ENCODE measurements at places on chromosomes 2 and 18.

- peak; percentile 96 for DNase-seq
These were observed 1027.9 kb upstream of the FAM98A start for GRCh38 chr2:34627003-34627402.

DNA sequence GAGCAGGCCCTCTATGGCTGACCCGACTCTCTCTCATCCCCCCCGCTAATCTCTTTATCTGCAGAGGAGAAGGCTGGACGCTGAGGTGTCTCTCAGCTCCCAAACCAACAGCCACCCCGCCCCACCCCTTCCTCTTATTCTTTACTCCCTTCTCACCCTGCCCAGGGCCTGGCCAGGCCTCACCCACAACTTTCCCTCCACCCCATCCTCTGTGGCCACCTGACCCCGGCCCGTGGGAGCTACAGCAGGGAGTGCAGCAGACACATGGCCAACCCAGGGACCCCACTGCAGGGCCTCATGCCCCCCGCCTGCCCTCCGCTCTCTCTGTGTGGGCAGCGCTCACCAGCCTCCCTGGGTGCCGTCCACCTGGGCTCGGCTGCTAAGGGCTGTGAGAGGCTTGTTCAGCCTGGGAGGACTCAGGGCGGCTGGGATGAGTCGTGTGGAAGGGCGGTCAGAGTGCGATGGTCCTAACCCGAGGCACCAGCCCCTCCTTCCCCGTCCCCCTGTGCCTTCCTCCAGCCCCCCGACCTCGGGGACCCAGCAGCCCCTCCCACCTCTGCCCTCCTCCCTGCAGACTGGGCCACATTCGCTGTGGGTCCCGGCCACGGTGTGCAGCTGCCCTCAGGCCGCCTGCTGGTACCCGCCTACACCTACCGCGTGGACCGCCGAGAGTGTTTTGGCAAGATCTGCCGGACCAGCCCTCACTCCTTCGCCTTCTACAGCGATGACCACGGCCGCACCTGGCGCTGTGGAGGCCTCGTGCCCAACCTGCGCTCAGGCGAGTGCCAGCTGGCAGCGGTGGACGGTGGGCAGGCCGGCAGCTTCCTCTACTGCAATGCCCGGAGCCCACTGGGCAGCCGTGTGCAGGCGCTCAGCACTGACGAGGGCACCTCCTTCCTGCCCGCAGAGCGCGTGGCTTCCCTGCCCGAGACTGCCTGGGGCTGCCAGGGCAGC lies 6.8 kb downstream of the NEU4 start:
- no peak for DNase-seq

- DNase-seq, result no peak
These were observed 231.1 kb upstream of the HS6ST1 start for GRCh38 chr2:128549646-128550260.

GRCh38 chr2:177029501-177029900 lies 183.1 kb upstream of the HNRNPA3 start:
- DNase-seq, result no peak

DNA sequence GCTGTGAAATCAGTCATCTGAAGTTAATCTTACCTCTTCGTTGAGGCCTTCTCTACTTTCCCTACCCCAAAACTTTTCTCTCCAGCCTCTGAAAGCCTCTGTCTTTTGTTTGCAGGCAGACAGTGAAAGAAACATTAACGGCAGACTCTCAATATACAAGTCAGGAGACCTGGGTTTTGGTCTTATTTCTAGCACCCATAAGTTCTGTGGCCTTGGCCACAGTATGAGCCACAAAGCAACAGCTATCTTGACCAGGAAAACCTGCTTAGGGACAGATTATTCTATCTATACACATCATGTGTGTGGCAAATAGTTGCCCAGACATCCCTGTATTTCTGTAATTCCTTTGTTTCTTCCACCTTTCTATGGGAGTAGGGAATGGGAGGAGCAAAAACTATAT lies 318.3 kb downstream of the AGPS start:
- no peak for DNase-seq

GRCh38 chr2:88129313-88129959 lies 1.6 kb upstream of the FABP1 start:
- no peak for DNase-seq

DNA sequence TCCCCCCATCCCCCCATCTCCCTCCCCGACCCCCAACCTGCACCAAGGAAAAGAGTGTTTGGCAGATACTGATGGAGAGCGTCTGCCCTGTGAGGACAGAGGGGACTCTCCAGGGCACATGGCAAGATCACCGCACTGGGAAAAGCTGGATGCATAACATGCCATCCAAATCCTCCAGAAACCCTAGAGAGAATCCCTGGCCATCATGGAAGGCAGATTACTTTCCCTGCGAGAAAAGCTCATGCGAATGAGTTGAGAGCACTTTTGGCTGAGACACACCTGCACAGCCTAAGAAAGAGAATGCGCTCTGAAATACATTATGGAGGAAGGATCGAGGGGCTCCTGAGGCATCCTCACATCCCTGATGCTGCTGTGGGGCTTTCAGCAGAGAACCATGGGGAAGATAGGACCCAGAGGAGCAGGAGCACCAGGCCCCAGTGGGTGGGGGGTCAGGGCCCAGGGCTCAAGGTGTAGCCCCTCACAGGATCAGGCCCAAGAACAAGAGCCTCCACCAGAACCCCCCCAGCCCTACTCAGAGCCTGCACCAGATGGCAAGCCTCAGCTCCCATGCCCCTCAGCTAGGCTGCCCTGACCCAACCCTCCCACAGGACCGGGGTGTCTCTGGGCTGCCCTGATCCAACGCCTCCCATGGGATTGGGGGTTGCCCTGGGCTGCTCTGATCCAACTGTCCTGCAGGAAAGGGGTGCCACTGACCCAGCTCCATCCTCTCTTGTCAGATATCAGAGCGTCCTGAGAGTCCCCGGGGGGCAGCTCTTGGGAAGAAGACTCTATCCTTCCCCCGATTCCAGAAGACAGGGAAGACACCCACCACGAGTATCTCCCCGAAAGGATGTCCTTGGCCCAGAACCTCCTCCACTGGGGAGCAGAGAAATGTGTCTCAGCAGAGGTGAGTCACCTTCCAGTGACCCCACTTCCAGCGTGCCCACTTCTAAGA lies 153.4 kb downstream of the NDUFA10 start:
- no peak for DNase-seq

DNA sequence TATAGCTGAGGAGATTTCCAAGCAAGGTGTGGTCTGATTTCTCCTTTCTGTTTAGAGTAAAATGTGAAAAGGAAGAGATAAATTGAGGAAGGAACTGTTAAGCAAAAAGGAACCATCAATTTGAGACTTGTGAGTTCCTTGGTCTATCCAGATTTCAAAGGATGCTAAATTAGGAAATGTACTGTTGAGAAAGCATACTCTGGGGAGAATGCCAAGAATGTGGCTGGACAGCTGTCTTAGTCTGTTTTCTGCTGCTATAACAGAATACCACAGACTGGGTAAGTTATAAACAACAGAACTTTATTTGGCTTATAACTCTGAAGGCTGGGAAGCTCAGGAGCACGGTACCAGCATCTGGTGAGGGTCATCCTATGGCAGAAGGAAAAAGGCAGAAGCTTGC lies 1097.2 kb downstream of the TDRD15 start:
- no peak for DNase-seq

- DNase-seq, result no peak
These were observed 434.4 kb downstream of the TNS1 start for GRCh38 chr2:217568289-217568971.

GRCh38 chr2:133734716-133735495 lies 166.6 kb upstream of the NCKAP5 start:
- no peak for DNase-seq

GRCh38 chr2:221787561-221787960 lies 215.5 kb upstream of the EPHA4 start:
- no peak for DNase-seq

DNA sequence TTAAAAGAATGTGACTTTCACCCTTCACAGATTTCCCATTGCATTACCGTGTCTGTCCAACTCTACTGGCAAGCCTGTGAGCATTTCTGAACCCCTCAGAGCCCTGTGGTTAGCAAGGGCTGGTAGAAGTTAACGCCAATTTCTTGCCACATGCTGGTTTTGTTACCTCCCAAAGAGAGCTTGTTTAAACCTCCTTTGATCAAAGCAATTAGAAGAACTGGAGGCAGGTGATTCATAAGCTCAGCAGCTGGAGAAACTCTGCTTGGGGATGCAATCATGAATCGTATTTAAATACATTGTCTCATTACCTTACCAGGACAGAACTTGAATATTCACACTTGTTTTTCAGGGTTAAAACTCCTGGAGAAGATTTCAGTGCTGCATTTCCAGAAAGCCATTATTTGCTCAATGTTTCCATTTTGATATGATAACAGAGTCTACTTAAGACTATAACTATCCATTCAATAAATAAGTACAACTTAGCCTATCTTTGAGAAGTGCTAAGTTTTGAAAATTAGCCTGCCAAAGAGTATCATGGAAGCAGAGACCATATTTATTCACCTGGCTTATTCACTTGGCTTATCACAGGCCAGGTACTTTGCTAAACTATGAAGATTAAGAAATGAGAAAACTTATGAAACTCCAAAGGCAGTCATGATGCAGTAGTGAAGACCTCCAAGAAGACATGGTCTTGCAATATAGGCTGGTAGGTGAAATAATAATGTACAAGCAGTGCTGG lies 292.8 kb downstream of the INSIG2 start:
- no peak for DNase-seq

GRCh38 chr2:222813177-222813843 lies 47.5 kb upstream of the ACSL3 start:
- DNase-seq, result no peak

DNA sequence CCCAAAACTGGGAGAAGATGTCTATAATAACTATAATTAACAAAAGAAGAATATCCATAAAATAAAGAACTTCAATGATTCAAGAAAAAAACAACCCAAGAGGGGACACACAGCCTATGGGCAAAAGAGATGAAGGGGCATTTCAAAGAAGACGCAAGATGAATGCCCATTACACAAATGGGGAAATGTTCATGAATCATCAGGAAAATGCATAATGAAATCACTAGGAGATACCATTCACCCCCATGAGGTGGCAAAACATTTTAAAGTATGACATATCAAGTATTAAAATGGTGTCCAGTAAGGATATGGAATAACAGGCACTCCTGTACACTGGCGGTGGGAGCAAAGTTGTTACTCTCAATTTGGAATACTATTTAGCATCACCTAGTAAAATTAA lies 183.3 kb downstream of the TXNL1 start:
- DNase-seq, result no peak

DNA sequence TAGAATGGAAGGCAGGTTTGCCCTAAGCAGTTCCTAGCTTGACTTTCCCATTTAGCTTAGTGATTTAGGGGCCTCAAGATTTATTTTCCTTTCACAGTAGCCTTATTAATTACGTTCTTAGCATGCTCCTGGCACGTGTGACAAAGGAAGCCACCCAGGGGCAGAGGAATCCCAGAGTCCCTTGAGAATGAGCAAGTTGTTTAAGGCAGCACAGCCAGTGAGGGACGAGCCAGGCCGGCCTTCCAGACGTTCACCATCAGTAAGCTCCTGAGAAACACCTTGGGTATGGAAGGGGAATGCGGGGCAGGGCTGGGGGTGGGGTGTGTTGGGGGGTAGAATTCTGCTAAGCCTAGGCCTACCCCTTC lies 76.3 kb downstream of the SOWAHC start:
- no peak for DNase-seq

DNA sequence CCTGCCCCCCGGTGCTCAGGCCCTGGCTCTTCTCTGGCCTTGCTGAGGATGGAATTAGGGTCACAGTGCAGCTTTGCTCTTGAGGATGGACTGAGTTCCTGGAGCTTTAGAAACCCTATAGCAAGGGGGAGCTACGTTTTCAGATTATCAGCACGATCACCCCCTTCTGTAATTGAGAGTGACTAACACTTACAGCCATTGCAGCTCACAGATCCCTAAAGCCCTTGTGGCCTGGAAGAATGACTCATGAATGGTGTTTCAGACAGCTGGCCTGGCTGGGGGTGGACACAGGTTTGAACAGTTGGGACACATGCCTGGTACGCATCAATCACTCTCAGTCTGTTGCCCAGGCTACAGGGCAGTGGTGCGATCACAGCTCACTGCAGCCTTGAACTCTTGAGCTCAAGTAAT lies 79.7 kb upstream of the IGFBP5 start:
- DNase-seq, result peak; percentile 97

DNA sequence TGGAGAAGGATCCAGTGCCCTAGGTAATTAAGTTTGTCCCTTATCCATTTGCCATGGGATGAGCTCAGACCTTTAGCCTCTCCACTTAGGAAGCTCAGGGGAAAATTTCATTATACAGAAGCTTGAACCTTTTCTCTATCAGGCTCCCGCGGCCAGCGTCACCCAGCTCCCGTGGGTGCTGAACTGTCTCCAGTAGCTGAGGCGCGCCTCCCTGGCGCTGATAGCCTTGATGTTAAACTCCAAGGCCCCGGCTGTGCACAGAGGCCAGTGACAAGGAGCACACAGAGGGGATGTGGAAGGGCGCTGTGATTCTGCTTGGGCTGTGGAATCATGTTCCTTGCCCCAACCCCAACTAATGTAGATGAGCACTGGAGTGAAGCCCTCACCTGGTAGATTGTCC lies 50.8 kb downstream of the NRP2 start:
- no peak for DNase-seq

DNA sequence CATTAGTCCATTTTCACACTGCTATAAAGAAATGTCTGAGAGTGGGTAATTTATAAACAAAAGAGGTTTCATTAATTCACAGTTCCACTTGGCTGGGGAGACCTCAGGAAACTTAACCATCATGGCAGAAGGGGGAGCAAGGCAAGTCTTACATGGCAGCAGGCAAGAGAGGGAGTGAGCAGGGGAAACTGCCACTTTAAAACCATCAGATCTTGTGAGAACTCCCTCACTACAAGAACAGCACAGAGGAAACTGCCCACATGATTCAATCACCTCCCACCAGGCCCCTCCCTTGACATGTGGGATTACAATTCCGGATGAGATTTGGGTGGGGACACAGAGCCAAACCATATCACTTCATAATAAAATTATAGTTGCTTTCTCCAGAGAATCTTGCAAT lies 365.5 kb upstream of the ID2 start:
- DNase-seq, result no peak

DNA sequence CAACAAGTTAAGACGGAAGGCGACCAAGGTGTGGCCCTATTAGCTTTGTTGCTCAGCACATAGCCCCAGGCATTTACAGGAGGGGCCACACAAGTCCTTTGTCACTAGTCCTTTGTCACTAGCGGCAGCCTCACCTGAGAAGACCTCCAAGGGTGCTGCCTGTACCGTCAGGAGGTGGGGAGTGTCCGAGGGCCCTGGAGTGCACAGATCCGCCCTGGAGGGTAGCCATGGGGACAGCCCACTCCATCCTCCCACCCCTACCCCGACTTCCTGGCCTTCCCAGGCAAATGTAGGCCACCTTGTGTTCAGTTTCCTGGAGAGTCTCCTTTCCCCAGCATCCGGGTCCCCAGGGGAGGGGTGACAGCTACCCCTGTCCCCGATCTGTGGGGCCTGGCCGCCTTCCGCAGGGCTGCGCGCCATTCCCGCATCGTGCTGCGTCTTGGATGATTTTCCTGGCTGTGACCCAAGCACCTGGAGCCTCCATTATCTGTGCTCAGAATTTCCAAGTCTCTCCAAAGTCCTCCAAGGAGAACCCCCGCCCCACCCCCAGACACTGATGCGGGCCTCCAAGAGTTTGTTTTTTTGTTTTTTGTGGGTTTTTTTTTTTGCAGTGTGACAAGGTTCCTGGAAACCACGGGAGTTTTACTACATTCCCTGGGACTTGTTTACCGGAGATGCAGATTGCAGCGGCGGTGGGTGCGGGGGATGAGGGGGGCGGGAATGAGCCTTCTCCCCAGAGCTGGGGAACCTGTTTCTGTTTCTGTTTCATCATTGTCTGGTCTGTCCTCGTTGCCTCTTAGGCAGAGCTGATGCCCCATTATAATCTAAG lies 28.6 kb downstream of the TEX44 start:
- DNase-seq, result no peak

Data from ACHN (cell line).